ENCODE measurements at places on chromosomes 2 and 18.

- DNase-seq = no peak
Measured at GRCh38 chr18:27665264-27665799, 480.2 kb upstream of the CHST9 start.

- DNase-seq = no peak
Measured at GRCh38 chr2:11370377-11371091, 26.1 kb upstream of the ROCK2 start.

GRCh38 chr2:39511605-39512433 lies 74.7 kb upstream of the MAP4K3 start:
- no peak for DNase-seq

DNA sequence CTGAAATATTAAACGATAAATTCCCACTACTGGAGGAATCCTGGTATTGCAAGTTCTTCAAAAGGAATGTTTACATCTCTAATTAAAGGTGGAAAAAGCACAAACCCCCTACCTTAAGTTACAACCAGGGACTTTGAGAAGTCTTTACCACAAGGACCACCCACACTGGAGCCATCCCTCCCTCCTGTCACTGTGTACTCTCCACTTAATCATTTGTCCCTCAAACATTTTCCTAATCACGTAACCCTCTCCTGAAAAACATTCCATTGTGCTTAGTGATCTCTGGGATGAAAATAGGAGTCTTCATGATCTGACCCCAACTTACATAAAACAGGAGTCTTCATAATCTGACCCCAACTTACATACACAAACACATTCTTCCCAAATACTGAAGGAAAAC lies 85.7 kb downstream of the SUCLG1 start:
- DNase-seq = no peak

Data from activated CD8-positive, alpha-beta memory T cell treated with anti-CD3 and anti-CD28 coated beads, Interleukin-2, amount 10 ng/mL, durations not matched to agents 7 days and 5 days (primary cell).